ENCODE measurements at places on chromosomes 12 and 14.

DNA sequence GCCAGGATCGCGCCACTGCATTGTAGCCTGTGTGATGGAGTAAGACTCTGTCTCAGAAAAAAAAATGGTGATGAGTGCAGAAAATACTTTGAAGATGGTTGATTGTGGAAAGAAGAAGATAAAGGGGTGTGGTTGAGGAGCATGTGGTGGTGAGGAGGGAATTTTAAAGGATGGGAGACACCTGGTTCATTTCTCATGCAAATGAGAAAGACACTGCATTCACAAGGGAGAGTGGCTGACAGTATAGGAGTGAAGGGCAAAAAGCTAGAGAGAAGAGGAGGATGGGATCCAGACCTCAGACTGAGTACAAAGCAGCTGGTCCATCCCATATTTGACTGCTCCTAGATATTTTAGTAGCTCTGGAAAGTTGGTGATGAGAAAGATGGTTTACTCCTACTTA, 206.0 kb downstream of the SNAPC1 start:
- no peak for DNase-seq

DNA sequence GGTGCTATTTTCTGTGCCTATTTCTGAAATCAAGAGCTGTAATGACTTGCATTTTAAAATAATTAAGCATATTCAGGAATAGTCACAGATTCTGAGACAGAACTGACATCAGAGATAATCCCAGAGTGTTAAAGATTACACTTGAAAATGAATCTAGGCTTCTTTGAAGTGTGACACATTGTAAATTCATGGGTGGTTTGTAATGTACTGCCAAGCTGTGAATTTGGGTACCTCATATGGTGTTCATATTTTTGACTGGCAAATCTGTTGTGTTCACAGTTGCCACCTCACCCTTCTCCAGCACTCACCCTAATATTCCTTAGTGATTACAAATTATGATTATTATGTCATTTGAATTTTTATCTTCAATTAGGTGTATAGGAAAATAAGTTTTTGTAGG, 78.5 kb upstream of the CSRP2 start:
- no peak for DNase-seq

DNA sequence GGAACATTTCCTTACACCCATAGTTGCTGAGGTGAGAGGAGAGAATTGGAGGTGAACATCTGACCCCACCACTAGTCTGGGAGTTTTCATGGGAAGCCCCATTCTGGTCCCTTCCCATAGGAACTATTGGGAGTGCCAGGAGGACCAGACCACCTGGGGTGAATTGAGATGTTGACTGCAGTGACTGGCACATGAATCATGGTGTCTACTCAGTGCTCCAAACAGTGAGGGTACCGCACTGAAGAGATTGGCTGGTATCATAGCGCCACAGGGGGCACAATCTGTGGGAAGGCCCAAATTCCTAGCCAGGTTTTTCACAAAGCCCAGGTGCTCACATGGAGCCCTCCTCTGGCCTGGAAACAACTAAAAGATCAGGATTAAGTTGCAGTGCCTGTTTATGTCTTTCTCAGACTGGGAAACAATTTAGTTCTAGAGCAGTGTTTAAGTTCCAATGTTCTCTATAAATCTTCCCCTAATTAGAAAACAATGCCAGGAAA, 3.7 kb upstream of the RNASE9 start:
- no peak for DNase-seq

- DNase-seq, result no peak
These were observed 175.4 kb upstream of the PWP1 start for GRCh38 chr12:107510211-107510610.

DNA sequence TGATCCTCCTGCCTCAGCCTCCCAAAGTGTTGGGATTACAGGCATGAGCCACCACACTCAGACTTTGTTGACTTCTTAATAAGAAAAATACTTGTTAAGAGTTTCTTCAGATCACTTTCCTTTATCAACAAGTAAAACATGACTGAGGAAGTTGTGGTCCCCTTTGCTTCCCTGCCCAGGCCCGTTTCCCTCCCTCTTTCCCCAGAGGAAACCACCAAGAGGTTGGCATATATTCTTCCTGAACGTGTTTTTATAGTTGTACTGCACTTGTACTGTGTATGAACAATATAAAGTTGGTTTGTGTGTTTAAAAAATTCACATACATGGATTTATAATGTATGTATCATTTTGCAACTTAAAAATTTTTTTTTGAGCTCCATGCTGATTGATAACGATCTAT, 28.4 kb downstream of the PTPN11 start:
- DNase-seq, result no peak

GRCh38 chr12:15679151-15679550, 110.0 kb downstream of the EPS8 start:
- DNase-seq, result no peak

GRCh38 chr12:67151886-67152285, 117.3 kb upstream of the CAND1 start:
- no peak for DNase-seq

- no peak for DNase-seq
These were observed 105.7 kb upstream of the RESF1 start for GRCh38 chr12:31853520-31853919.

- DNase-seq, result no peak
These were observed 11.4 kb downstream of the PRORP start for GRCh38 chr14:35133542-35134328.

GRCh38 chr12:52631264-52631663, 12.9 kb upstream of the KRT73 start:
- no peak for DNase-seq

DNA sequence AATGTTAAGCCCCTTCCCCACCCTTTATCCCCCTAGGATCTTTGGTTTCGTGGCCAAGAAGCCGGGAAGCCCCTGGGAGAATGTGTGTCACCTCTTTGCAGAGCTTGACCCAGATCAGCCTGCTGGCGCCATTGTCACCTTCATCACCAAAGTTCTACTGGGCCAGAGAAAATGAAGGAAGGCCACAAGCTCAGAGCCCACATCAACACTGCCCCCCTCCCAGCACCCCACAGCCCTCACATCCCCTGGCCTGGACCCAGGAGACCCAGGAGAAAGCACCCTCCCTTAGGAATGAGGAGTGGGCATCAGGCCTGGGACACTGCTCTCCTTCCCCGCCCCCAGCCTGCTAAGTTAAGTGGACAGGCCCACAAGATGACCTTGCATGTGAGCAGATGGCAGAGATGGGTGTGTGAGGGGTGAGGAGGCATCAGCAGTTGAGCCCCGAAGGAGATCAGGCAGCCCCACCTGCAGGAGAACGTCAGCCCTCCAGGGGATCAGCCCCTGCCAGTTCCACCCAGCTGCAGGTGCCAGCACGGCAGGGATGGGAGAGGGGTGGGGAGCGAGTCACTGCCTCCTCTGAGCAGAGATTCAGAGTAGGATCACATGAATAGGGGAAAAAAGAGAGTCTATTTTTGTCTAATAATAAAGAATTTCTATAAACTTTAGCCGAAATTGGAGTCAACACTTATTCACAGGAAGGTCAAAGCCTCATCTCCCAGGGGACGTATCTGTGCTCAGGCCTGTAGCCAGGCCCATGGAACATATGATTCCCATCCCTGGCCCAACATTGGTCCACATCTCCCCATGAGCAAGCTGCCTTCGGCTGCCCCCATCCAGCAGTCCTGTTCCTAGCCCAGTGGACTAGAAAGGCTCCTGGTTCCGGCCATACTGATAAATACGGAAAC, 14.1 kb downstream of the TNS2 start:
- DNase-seq, result no peak

- peak; percentile 91 for DNase-seq
These were observed at the start of gene ACTN1 for GRCh38 chr14:68979021-68979721. TSS of gene ACTN1 (minus strand) at chr14:68979302. CDS start at chr14:68979056, 246 bp downstream.

GRCh38 chr14:59595071-59595470, 18.5 kb upstream of the CCDC175 start:
- no peak for DNase-seq

DNA sequence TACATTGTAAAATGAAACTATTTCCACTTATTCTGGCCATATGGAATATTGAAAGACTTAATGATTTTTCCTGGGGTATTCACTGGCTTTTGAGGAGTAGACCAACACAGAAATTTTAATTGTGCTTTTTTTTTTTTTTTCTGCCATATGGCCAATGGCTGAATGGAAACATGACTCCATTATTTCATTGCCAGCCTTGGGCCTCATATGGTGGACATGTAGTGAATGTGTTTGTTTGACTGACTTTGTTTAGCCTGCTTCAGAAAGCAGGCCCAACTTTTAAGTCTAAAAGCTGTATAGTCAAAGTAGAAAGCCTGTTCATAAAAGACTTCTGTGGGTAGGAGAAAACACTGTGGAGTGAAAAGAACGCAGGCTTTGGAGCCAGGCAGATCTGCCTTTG, 2.4 kb downstream of the GNG2 start:
- DNase-seq, result no peak

DNA sequence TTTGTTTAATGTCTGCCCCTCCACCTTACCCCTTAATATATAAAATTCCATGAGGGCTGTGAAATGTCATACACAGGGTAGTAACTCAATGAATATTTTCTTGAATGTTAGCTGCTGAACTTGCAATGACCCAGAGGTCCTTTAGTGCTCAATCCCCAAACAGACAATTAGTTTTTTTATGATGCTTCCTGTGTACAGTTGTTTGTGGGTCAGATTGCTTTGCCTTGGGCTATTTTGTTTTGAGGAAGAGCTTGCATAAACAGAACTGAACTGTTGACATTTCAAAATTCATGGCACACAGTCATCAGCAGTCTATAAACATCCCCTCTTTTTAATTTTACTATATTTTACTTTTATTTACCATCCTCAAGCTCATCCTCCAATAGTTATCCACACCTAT, 820.5 kb upstream of the SEL1L start:
- no peak for DNase-seq

DNA sequence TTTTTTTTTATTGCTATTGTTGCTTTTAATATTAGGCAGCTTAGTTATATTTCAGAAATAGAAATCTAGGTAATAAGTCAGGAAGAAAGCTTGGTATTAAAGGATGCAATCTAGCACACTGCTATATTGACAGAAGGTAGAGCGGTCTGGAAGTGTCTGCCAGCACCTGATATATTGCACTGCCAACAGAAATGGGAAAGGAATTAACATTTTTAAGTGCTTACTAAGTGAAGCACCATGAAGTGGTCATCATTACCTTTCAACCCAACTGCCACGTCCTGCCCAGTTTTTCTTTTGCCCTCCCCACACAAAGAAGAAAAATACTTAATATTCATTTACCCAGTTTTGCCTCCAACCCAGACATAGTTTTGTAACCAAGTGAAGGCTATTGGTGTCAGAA, 163.5 kb downstream of the KITLG start:
- DNase-seq, result no peak

DNA sequence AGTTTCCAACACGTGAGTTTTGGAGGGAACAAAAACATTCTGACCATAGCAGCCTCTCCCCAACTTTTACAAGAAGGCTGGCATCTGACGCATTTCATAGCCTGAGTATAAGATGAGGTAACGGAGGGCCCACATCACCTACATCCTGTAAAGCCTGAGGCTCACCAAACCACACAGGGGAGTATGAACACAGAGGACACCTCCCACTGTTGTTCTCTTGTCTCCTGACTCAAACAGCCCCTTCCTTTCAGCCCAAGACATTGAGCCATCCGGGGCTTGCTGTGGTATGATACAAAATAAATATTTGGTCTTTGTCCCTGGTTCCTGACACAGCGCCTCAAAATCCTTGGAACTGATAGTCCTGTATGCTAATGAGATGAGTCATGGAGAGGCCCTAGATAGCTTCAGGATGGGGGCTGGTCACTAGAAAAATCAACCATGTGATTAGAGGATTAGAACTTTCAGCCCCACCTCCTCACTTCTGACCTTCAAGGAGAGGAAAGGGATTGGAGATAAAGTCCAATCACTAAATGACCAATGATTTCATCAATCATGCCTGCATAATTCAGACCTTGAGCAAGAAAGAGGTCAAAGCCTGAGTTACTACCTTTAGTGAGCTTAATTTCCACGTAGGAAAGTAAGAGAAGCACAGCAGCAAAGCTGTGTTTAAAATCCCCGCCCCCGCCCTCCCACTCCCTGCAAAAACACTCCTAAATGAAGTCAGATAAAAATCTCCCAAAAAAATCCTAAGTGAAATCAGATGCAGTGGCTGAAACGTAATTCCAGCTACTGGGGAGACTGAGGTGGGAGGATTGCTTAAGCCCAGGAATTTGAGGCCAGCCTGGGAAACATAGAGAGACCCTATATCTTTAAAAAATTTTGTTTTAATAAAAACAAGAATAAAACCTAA, 236.4 kb downstream of the PCNX1 start:
- DNase-seq, result no peak

GRCh38 chr14:104799244-104800014, 1.5 kb upstream of the ZBTB42 start:
- DNase-seq, result no peak

- no peak for DNase-seq
These were observed 6.8 kb upstream of the NAP1L1 start for GRCh38 chr12:76091246-76091754.

DNA sequence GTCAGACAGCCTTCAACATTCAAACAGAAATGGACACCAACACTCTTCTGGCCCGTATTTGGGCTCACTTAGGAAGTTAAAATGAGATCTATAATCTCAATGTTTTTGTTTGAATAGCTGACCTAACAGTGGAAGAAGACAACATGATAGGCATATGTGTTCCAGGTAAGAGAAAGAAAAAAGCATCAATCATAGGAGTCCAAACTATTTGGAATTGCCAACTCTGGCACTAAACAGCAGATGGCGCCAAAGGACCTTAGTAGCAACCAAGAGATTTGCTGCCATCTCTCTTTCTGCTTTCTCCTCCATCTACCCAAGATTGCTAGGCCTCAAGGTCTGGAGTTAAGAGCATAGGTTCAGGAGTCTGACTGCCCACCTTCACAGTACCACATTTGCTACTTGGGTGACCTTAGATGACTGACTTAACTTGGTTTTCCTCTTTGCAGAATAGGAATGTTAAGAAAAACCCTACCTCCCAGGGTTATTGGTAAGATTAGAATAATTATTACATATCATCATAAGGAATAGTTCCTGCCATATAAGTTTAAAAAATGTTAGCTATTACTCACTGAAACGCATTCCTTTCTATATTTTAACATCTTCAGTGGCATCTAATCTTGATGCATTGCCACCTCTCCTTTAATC, 30.2 kb downstream of the PEX5 start:
- no peak for DNase-seq

DNA sequence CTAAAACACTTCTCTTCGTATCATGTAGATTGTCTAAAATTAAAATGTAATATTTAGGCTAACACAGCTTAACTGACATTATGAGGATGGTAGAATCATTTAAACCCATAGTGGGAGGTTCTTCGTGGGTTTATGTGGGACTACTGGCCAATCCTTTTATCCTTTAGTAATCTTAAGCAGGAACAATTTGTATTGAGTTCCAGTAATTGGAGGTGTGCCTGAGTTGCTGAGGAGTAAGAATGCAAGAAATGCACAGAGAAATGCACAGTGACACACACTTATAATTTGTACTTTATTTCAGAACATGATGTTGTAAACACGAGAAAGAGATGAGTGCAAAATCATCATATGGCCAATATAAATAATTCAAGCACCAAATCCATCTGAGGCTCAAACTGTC, 22.3 kb downstream of the OTOGL start:
- DNase-seq, result no peak

DNA sequence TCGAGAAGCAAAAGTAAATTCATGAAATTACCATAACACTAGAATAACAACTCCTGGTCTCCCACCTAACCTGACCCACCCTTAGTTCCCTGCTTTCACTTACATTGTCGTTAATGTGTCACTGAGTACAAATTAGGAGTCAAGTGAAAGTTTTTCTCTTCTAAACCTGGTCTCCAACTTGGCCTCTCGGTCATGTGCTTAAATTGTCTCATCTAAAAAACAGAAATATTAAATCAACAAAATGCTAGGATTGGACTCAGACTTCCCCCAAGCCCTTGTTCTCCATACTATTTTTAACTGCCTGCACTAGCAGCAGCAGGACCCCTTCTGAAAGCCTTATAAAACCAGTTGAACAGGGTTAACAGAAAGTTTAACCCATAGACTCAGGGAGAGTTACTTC, 1.8 kb upstream of the BTG1 start:
- no peak for DNase-seq

Data from D721Med (cell line).